Suprapubic skin (tissue), 4 donors: ENCODE measurements at places on chromosomes 6 and 20. TPM values are rescaled to one million over a fixed set of nuclear protein-coding genes. Genes with fewer than 3 reads are reported as not detected.

DNA sequence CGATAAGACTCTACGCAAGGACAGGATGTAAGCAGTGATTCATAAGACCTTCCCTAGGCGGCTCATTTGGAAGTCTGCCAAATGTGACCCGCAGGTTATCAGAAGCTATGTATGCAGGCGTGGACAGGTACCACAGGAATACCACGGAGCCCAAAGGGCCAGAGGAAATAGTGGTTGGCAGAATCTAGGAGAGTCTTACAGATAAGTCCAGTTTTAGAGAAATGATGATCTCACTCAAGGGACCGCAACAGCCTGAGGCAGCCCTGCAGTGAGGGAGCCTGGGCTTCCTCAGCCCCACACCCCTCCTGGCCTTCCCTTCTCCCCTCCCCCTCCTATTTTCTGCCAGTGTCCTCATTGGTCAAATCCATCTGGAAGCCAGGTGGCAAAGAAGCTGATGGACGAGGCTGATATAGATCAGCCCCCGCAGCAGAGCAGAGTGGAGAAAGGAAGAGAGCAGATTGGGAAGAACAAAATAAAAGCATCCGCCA is 110.6 kb downstream of the FNDC1 start:
- H3K27me3 ChIP-seq, result no peaks in the 10 kb centered on the region
- no peak overlapping the region for H3K4me3 ChIP-seq
- H3K36me3 ChIP-seq, result no peaks in the 10 kb centered on the region
- H3K27ac ChIP-seq, result no peak overlapping the region
- DNase-seq, result no peak
- H3K4me1 ChIP-seq, result no peaks in the 10 kb centered on the region

DNA sequence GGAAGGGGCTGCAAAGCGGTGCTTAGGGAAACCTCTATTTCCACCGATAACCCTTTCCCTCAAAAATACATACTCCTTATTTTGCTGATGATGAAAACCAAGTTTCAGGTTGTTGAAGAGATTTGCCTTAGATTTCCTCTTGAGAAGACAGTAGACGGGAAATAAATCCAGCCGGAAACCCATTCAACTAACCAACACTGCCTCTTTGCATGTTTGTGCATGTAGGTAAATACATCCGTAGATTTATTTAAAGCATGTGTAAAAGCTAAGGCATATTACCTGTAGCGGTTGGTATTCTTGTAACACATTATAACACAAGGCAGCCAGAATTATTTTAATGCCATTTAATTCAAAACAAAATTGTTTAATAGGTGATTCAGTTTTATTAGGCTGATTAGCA is 136.3 kb upstream of the SLC22A23 start:
- H3K4me3 ChIP-seq, result no peak overlapping the region
- no peaks in the 10 kb centered on the region for H3K27me3 ChIP-seq
- no peak for DNase-seq
- H3K36me3 ChIP-seq, result no peaks in the 10 kb centered on the region

DNA sequence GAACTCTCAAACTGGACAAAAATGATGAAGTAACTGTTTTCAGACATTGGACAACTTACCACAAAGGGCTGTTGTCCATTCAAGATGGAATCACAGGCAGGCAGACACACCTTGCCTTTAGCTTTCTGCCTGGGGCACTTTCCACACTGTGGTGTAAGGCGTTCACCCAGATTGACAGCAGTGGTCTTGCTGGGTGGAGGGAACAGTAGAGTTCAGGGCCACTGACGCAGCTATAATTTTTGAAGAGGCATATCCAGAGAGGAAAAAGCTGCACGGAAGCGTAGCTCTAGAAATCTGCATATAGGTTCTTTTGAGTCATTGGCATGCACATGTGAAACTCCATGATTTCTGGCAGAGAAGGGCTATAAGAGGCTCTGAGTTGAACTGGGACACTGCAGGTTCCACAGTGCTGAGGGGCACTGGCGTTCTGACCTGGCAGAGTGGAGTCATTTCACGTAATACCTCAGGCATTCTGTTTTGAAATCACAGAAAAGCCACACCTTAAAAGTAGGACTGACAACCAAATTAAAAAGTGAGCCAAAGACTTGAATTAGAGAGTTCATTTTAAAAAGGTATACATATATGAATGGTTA is 105.0 kb upstream of the EDN1 start:
- H3K27me3 ChIP-seq, result no peaks in the 10 kb centered on the region
- H3K36me3 ChIP-seq, result no peaks in the 10 kb centered on the region
- H3K27ac ChIP-seq, result no peak overlapping the region
- no peak overlapping the region for H3K4me3 ChIP-seq
- no peak for DNase-seq

GRCh38 chr6:21383450-21384085 is 210.0 kb upstream of the SOX4 start:
- no peak overlapping the region for H3K4me3 ChIP-seq
- no peaks in the 10 kb centered on the region for H3K27me3 ChIP-seq
- H3K27ac ChIP-seq, result no peak overlapping the region
- DNase-seq, result no peak

DNA sequence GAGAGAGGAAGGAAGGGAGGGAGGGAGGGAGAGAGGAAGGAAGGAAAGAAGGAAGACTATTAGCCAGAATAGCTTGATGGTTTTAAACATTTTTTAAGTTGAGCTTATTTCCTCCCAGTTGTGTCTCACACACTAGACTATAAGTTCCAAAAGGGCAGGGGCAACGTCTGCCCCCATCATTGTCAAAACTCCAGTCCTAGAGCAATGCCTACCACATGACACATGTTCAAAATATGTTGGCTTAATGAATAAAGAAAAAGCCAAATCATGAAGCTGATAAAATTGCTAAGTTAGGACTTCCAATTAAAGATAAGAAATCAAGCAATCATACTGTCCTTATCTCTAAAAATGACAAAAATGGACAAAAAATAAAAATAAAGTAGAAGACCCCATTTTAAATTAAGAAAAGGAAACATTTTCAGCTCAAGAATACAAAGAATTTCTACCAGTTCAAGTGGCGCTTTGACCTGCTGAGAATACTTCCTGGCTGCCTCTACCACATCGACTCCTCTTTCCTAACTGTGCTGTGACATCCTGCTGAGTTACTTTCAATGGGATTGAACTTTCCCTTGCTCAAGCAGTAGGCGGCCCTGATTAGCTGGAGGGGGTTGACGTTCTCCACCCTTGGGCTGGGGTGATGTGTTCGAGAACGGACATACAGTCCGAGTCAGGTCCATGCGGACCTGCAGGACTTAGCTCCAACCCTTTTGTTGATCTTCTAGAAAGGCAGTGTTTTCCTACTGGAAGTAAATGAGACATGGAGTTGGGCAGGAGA is 283.9 kb upstream of the FOXQ1 start:
- peak; percentile 63 for DNase-seq
- no peaks in the 10 kb centered on the region for H3K27me3 ChIP-seq
- H3K4me3 ChIP-seq, result no peak overlapping the region
- no peaks in the 10 kb centered on the region for H3K36me3 ChIP-seq
- peaks cover 11% of the 10 kb centered on the region for H3K4me1 ChIP-seq

DNA sequence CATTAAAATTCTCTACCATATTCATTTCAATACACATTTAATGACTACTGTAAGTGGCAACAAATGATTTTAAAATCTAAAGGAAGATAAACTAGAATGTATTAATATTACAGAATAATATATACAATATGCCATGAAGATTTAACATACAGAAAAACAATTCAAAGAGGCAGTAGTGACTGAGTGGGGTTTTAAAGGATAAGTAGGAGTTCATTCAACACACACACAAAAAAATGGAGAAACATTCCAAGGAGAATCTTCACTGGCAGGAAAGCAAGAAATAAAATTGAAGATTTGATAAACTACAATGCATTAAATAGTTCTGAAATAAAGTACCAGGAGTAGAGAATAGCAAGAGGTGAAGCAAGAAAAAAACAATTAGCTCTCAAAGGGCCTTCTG is 215.1 kb downstream of the IBTK start:
- no peaks in the 10 kb centered on the region for H3K36me3 ChIP-seq
- no peak overlapping the region for H3K4me3 ChIP-seq
- no peak for DNase-seq
- H3K4me1 ChIP-seq, result peaks cover 9% of the 10 kb centered on the region
- no peak overlapping the region for H3K27ac ChIP-seq

DNA sequence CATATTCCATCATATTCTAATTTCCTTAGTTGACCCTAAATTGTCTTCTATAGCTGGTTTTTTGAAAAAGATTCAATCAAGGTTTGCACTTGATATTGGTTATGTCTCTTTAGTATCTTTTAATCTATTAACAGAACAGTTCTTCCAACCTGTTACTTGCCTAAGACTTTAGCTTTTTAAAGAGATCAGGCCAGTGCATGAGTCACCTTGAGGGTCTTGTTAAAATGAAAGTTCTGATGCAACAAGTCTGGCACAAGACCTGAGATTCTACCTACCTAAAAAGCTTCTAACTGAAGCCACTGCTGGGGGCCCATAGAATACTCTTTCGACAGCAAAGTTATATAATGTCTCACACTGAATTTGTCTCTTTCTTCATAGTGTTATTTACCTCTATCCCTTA is 3.2 kb downstream of the USP45 start:
- H3K27ac ChIP-seq, result no peak overlapping the region
- no peaks in the 10 kb centered on the region for H3K27me3 ChIP-seq
- no peak overlapping the region for H3K4me3 ChIP-seq
- no peaks in the 10 kb centered on the region for H3K36me3 ChIP-seq
- peaks cover 12% of the 10 kb centered on the region for H3K4me1 ChIP-seq
- DNase-seq, result no peak

GRCh38 chr20:61252601-61253263 is 671 bp downstream of the CDH4 start:
- H3K36me3 ChIP-seq, result no peaks in the 10 kb centered on the region
- no peak for DNase-seq
- peaks cover 20% of the 10 kb centered on the region for H3K4me1 ChIP-seq
- H3K4me3 ChIP-seq, result peak overlapping the region; percentile 52
- H3K27ac ChIP-seq, result no peak overlapping the region

DNA sequence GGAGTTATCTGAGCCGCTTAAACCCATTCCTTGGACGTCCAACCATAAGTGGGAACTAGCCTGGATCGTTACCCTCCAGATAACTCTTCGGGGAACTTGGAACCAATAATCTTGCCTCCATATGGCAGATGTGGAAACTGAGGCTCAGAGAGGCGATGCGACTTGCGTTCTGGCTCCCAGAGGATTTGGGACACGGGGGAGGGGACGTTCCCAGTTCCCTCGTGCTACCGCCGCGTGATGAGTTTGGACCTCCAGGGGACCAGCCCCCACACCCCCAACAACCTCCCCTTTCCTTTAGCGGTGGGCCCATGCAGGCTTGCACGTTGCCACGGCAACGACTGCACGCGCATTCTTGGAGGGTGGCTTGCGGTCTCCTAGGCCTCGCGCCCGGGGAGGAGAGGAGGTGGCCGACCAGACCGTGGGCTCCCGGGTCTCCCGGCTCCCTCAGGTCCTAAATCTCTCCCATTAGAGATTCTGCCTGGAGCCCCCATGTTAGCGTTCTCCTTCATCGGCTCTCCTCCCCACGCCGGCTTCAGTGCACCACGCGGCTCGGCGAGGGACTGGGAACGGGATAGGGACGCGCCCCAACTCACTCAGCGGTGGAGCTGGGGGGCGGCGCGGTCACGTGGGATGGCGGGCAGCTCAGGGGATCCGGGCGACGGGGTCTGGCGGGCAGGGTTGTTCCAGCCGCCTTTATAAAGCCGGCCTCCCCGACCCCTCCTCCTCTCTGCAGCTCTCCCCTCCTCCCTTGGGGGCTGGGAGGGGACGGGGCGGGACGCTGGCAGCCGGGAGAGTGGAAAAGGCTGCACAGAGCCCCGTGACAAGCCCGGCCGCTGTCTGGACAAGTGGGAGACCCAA is at the start of gene PLTP:
Gene PLTP (minus strand): TSS at position 670 of the 858 bp plus-strand sequence. CDS start 703 bp downstream, outside the sequence.
- peaks cover 20% of the 10 kb centered on the region for H3K36me3 ChIP-seq
- H3K4me3 ChIP-seq, result peak within 1 kb of the TSS; percentile 56
- H3K27me3 ChIP-seq, result no peaks in the 10 kb centered on the region
- DNase-seq, result peak; percentile 88
- H3K27ac ChIP-seq, result peak within 1 kb of the TSS; percentile 84

NKX2-2 gene
- not detected for total RNA-seq

DNA sequence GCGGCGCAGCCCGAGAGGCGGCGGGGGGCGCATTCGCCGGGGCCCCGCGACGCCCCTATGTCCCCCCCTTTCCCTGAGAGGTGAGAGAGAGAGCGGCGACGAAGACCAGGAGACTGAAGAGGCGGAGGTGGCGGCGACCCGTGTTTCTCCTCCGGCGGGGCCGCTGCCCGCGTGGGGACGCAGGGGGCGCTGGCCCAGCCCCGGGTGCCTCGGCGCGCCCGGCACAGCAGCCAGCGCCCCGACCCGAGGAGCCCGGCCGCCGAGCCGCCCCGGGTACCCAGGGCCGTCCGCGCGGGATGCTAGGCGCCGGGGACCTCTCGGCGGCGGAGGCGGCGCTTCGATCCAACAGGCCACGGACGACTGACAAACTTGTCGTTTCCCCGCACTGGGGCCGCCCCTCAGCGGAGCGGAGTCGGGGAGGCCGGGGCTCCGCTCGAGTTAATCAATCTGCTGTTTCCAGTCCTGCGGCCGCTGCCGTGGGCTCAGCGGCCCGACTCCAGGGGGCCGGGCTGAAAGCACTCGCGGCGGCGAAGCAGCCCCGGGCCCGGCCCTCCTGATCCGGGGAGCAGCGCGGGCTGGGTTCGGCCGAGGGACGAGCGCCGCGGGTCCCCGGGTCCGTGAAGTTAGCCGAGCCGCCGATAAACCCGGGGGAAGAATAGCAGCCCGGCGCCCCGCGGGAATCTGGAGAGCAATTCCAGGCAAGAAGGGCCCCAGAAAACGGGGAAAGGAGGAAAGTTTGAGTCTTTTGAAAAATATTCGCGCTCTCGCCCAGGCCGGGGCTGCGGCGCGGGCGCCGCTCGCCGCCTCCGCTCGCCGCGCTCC is 631 bp downstream of the MDGA1 start:
- H3K27me3 ChIP-seq, result peaks cover 60% of the 10 kb centered on the region
- no peak overlapping the region for H3K27ac ChIP-seq
- DNase-seq, result no peak
- H3K36me3 ChIP-seq, result no peaks in the 10 kb centered on the region
- H3K4me1 ChIP-seq, result peaks cover 46% of the 10 kb centered on the region
- H3K4me3 ChIP-seq, result peak overlapping the region; percentile 65

GRCh38 chr6:118715376-118715775 is 64.0 kb upstream of the CEP85L start:
- H3K27ac ChIP-seq, result no peak overlapping the region
- no peaks in the 10 kb centered on the region for H3K27me3 ChIP-seq
- peaks cover under 1% of the 10 kb centered on the region for H3K4me1 ChIP-seq
- no peak for DNase-seq
- H3K36me3 ChIP-seq, result no peaks in the 10 kb centered on the region

DNA sequence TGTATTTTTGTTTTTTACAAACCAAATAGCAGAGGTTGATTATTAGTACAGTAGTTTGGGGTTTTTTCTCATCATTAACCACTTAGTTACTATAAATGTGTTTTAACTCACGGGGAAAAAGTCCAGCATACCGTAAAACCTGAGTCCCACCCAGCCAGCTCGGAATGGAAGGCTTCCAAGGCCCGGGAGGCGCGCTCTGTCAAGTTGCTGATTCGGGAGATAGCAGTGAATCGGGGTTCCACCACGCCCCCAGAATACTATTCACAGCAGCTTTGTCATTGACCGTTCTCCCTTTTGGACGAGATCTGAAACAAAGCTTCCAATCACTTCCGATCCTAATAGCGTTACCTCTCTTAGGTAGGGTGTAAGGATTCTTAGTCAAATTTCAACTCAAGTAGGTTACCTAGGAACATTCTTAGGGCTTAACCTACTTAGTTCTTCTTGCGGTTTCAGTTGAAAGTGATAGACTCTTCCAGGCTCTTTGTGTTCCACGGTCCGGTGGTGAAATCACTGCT is 232.8 kb upstream of the QKI start:
- no peak overlapping the region for H3K4me3 ChIP-seq
- no peak overlapping the region for H3K27ac ChIP-seq
- no peaks in the 10 kb centered on the region for H3K4me1 ChIP-seq
- no peaks in the 10 kb centered on the region for H3K36me3 ChIP-seq
- no peak for DNase-seq
- H3K27me3 ChIP-seq, result no peaks in the 10 kb centered on the region
